ENCODE measurements at places on chromosomes 2 and 18.

DNA sequence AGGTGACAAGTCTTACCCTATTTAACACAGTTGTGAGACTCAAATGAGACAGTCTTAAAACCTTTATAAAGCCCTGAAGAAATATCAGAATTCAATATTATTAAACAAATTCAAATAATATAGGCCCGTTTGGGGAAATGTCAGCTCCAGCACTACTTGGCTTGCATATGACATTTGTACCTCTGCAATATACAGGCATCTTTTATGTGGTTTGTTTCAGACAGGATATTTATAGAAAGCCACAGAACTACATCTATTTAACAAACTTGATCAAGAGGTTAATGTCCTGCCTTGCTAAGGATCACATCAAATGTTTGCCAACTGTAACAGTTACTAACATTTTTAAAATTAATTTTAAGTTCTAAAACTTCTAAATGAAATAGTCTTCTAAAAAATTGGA is 3.2 kb upstream of the MREG start:
- DNase-seq = no peak

DNA sequence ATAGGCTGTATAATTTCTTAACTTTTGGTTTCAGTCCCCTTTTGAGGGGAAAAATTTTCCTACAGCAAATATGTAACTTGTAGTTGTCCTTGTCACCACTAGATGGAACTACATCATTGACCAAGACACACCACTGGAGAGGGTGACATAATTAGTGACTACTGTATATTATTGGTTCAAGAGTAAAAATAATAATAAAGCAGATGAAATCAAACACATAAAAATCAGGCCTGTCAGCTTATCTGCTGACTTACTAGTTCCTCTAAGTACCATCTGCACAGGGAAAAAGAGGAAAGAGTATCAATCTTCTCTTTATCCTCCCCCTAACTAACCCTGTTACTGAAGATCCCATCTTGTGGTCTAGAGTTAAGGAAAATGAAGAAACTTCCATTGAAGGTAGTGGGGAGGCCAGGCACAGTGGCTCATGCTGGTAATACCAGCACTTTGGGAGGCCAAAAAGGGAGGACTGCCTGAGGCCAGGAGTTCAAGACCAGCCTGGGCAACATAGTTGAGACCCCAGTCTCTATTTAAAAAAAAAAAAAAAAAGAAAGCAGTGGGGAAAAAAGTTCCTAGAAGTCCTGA is 29.6 kb upstream of the ENOSF1 start:
- DNase-seq = no peak

- DNase-seq = no peak
Observed at GRCh38 chr18:13703899-13704298, 22.5 kb downstream of the FAM210A start.

DNA sequence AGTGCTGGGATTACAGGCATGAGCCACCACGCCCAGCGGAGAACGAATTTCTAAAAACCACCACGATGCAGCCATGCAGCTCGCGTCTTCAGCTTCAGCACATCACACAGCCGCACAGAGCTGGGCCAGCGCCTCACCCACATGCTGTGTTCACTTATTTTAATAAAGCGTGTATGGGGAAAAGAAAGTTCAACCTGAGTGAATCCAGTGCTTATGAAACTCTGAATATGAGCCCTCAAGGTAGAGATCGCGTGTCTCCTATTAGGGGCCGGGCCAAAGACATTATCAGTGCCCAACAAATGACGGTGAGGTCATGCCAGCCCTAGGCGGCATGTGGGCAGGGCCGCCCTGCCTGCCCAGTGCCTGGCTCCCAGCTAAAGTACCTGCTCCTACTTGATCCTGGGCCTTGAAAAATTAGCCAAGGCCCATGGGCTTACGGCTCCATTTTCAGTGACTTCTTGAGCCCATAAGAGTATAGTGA is 44.3 kb downstream of the SPRED2 start:
- DNase-seq = peak; percentile 62

- DNase-seq = no peak
Observed at GRCh38 chr2:101793277-101793969, 95.9 kb downstream of the MAP4K4 start.

DNA sequence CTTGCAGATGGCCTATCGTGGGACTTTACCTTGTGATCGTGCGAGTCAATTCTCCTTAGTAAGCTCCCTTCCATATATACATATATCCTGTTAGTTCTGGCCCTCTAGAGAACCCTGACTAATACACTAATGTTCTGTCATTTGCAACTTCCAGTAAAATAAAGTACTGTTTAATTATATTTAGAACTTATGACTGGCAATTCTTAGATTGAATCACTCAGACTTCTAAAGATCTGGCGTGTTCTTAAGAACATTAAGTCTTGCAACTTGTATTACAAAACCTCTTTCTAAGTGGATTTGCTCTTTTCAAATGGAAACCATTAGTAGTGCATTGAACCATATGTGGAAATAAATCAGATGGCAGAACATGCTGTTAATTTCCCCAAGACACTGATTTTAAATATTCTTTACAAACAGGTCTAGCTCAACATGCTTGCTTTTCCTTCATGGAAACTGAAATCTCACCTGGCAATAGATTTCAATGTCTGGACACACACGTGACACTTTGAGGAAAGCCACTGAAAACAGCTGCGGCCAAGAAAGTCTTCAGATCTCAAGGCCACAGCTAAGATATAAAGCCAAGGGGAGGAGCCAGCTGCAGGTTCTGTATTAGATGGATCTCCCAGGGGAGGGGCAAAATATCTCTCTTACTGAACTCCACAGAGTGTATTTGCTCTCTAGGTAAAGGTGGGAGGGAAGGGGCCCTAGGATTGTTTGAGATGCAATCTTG is 50.6 kb downstream of the PMAIP1 start:
- DNase-seq = no peak

- no peak for DNase-seq
Observed at GRCh38 chr18:79852561-79853302, 55.0 kb downstream of the KCNG2 start.

DNA sequence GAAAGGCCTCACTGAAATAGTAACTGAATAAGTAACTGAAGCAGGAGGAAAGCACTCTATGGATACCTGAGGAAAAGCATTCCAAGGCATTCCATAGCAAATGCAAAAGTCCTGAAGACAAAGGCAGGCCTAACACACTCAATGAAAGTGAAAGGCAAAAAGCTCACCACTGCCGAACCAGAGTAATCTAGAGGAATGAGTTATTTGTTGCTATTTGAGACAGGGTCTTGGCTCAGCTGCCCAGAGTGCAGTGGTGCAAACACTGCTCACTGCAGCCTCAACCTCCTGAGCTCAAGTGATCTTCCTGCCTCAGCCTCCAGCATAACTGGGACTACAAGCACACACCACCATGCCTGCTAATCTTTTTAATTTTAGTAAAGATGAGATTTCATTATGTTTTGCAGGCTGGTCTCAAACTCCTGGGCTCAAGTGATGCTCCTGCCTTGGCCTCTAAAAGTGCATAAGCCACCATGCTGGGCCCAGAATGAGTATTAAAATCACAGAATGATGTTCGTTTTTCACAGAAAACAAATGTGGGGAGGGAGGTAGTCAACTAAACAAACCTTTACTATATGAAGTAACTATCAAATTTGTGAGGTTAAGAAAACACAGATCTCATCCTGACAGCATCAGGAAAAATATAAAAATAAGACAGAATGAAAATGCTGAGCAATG is 17.9 kb downstream of the PIAS2 start:
- DNase-seq = no peak

GRCh38 chr2:171095014-171095582 is 65.6 kb downstream of the TLK1 start:
- no peak for DNase-seq

DNA sequence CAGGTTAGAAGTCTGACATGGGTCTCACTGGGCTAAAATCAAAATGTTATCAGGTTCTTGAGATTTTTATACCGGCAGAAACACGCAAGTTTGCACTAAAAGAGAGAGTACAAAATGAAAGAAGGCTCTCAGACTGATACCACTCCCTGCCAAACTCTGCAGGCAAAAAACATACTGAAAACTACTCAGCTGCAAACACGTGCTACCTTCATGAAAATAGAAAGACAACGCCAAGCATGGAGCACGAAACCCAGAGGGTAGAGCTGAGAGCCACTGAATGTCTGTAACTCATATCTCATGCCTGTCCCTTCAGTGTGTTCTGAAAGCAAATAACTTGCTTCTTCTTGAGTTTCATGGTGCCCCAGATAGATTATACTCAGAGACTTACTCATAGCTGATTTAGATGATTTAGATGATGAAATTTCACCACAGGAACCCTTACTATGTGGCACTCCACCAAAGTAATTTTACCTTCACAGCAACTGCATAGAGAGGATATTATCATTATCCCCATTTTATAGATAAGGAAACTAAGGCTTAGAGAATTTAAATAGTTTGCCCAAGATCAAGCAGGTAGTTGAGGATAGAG is 313.0 kb upstream of the SLC39A10 start:
- DNase-seq = no peak

- peak; percentile 25 for DNase-seq
Observed at GRCh38 chr2:240928476-240929363, 22.6 kb downstream of the CROCC2 start.

DNA sequence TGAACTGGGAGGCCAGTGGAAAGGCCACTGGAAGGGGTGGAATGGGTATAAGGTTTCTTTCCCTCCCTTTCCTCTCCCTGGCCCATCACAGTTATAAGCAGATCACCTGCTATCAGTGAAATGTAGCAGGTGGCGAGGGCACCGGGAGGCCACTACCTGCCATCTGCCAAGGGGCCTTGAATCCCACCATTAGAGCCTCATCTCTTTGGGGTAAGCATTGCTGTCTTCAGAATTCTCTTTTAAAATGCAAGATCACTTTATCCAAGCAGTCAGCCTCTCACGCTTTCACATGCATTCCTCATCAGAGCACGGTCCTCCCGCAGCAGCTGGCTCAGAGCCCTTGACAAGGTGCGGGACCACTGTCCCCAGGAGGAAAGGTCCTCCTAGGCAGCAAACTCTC is 268.5 kb downstream of the CELF4 start:
- no peak for DNase-seq

DNA sequence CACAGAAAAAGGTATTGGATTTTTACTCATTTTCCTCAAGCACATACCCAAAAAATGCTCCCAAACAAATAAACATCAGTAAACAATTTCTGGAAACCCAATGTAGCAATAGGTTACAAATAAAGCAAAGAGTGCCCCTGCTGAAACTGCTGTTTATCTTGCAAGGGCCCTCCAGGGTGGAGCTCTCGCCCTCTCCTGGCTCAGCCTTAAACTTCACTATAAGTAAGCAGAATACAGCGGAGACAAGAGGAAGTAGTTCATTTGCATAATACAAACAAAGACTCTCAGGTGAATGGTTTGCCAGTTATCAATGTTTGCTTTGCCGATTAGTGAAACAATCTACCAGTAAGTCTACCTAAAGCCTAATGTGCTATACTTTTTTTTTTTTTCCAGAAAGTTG is 437.6 kb downstream of the DLGAP1 start:
- no peak for DNase-seq

DNA sequence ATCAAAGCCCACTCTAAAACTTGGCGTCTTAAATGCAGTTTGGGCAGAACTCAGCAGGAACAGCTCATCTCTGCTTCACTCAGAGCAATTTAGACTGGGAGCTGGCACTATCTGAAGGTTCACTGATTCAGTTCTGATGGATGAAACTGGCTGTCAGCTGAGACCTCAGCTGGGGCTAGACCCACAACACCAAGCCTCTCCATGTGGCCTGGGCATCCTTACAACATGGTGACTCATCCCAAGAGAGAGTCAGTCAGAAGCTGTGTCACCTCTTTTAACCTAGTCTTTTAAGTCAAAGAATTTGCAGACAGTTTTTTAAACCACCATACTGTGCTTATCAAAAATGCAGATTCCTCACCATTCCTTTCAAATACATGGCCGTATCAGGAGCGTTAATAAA is 62.6 kb upstream of the ZNF397 start:
- DNase-seq = no peak

DNA sequence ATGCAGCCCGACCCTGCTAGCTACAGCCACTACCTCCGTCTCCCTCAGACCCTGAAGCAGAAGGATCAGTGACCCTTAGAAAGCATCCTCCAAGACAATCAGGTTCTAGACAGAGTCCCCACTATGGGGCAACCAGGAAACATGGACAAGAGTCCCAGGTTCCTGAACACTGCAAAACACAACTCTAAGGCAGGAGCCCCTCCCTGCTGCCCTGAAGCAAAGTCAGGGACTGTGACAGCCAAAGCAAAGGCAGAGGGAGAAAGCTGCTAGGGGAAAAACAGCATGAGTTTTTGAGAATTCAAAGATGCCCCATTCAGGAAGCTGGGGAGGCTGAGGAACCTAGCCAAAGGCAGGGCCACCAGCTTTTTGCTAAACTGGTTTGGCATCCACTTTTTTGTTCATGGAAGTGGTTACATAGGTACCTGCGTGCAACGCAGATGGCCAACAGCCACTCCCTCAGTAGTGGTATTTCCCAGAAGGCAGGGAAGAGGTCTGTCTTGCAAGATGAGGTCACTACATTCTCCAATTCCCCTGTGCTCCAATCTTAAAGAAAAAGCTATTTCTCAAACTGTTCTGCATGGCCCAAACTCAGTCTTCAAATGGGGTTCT is 33.2 kb downstream of the MYO5B start:
- no peak for DNase-seq

GRCh38 chr2:213703406-213704098 is 419.3 kb downstream of the SPAG16 start:
- no peak for DNase-seq

DNA sequence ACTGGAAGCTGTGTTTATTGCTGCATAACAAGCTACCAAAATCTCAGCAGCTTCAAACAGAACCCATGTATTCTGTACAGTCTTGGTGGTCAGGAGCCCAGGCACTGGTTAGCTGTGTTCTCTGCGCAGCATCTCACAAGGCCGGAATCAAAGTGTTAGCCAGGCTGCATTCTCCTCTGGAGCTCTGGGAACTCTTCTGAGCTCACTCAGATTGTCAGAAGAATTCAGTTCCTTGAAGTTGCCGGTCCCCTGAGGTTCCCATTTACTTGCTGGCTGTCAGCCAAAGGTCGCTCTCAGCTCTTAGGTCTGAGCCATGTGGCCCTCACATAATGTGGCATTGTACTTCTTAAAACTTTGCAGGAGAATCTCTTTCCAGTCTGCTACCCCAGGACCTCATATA is 123.6 kb upstream of the SMIM21 start:
- no peak for DNase-seq

- no peak for DNase-seq
Observed at GRCh38 chr2:239721991-239722759, 303.0 kb downstream of the NDUFA10 start.

DNA sequence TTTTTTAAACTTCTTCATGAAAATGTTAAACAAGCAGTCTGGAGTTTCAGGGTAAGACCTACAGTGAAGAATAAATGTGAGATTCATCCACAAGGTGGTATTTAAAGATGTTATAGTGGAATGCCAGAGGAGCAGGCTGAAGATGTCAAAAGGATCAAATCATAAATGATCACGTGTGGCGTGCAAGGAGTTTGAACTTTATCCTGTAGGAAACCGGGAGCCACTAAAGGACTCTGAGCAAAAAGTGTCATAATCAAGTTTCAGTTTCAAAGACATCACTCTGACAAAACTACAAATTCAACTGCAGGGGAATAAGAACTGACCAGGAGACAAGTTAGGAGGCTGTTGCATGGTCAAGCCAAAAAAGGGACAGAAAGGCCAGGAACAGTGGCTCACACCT is 19.9 kb downstream of the NHEJ1 start:
- no peak for DNase-seq

- DNase-seq = no peak
Observed at GRCh38 chr18:46423226-46423805, 233.7 kb downstream of the LOXHD1 start.

All from breast epithelium (tissue), 4 donors.